ENCODE measurements at places on chromosomes 3 and 15.

DNA sequence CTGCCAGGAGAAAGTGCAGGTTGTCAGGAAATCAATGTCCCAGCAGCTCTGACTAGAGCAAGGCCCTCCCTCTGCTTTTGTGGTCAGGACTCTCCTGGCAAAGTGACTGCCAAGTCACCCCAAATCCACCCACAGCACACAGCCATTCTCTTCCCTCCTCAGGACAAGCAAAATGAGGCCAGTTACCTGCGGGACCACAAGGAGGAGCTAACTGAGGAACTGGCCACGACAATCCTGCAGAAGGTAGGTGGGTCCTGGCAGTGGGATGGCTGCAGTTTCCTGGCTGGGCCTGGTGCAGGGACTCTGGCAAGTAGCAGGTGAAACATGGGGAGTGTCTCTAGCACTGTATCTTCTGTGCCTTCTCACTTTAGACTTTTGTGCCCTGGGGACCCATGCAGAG, 142.5 kb upstream of the EIF1B start:
- DNase-seq = no peak

DNA sequence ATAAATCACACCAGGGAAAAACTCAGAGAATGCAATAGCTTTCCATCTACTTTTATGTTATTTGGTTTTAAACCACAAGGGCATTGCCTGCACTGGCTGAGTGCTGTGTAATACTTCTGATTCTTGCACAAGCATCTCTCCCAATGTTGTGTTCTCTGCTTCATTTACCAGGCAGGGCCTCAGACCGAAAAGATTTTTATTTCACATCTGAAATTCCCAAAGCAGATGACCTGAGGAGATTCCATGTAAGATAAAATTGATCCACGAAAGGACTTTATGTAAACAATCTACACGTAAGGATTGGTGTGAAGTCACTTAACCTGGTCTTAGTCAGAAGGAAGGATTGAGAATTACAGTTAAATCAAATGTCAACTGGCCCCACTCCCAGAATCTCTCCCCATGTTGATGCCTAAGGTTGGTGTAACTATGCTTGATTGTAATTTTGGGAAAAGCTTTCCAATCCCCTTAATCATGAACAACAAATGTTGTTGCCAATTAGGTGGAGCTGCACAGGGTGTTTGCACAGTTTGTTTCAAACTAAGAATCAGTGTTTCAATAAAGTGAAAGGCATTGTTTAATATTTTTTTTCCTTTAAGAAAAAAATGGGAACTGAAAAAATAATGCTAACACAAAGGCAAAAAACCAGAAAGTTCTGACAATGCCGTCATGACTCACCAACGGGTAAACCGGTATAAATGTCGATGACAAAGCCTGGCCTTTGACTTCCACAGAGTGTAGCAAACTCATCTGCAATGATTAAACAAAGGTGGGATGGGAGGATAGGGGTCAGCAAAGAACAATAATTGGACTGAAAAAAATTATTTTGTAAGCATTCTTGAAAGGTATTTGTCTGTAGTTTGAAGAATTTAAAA, 128.6 kb downstream of the DUT start:
- no peak for DNase-seq

DNA sequence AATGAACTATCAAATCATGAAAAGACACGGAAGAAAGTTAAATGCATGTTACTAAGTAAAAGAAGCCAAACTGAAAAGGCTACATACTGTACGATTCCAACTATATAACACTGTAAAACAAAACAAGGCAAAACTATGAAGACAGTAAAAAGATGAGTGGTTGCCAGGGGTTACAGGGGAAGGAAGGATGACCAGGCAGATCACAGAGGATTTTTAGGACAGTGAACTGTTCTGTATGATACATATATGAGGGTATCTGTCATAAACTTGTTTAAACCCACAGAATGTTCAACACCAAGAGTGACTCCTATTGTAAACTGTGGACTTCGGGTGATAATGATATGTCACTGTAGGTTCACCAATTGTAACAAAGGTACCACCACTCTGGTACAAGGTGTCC, 60.6 kb downstream of the CHSY1 start:
- DNase-seq = no peak

DNA sequence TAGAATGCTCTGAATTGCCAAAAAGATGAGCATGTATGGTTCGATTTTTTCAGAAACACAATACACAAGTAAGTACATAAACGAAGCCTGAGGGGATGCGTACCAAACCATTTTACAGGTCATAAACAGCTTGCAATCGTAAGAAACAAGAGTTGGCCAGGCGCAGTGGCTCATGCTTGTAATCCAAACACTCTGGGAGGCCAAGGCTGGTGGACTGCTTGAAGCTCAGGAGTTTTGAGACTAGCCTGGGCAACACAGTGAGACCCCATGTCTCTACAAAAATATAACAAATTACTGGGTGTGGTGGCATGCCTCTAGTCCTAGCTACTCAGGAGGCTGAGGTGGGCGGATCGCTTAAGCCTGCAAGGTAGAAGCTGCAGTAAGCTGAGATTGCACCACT, 13.4 kb downstream of the TRA2B start:
- DNase-seq = no peak

- DNase-seq = no peak
Observed at GRCh38 chr3:40858364-40859115, 333.8 kb downstream of the ZNF621 start.

All from activated CD4-positive, alpha-beta T cell treated with anti-CD3 and anti-CD28 coated beads, Interleukin-2, amount 50 U/mL, for 48 hours (primary cell).